Activated CD8-positive, alpha-beta memory T cell treated with anti-CD3 and anti-CD28 coated beads, Interleukin-2, amount 10 ng/mL, durations not matched to agents 7 days and 5 days (primary cell): ENCODE measurements at places on chromosomes 13 and 19. TPM values are rescaled to one million over a fixed set of nuclear protein-coding genes. Genes with fewer than 3 reads are reported as not detected.

The NBEA gene
- 0.12 TPM for total RNA-seq

The LRCH1 gene
- total RNA-seq: 20.9 TPM

The PSMD8 gene
- total RNA-seq: 164 TPM

The MISP3 gene
- 2.4 TPM for total RNA-seq

- H3K27ac ChIP-seq: no peak overlapping the region
- DNase-seq: no peak
- no peak overlapping the region for H3K4me3 ChIP-seq
- H3K36me3 ChIP-seq: no peaks in the 10 kb centered on the region
Measured at GRCh38 chr13:31011901-31012654, 79.6 kb downstream of the TEX26 start.

- peak; percentile 96 for DNase-seq
- peaks cover 36% of the 10 kb centered on the region for H3K4me1 ChIP-seq
- H3K36me3 ChIP-seq: no peaks in the 10 kb centered on the region
- H3K4me3 ChIP-seq: peak overlapping the region; percentile 78
Measured at GRCh38 chr19:47243776-47244547, 12.4 kb upstream of the CCDC9 start.

DNA sequence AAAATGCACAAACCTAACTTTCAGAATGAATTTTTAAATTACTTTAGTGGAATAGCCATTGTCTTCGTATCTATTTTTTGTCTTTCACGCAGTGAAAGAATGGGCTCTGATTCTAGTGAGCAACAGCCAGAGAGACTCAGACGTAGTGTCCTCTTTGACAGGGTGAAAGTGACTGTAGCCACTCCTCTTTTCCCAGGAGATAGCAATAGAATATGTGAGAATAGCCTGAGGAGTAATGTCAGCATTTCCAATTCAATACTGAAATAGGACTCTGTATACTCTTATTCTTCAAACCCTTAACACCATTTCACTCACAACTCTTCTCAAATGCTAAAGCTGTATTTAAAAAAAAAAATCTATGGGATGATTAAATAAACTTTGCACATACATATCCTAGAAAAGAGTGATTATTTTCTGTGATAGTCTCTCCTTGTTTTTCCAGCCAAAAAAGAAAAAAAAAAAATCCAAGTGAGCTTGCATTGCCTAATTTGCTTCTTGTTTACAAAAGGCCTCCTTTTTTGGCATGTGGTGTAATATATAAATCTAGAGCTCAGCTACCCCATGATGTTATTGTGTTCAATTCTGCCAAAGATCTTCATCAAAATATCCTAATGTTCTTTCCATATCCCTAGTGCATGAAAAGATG, 626.1 kb upstream of the SLITRK6 start:
- no peaks in the 10 kb centered on the region for H3K36me3 ChIP-seq
- no peak overlapping the region for H3K4me3 ChIP-seq
- H3K27ac ChIP-seq: no peak overlapping the region
- H3K27me3 ChIP-seq: no peaks in the 10 kb centered on the region
- no peaks in the 10 kb centered on the region for H3K4me1 ChIP-seq

DNA sequence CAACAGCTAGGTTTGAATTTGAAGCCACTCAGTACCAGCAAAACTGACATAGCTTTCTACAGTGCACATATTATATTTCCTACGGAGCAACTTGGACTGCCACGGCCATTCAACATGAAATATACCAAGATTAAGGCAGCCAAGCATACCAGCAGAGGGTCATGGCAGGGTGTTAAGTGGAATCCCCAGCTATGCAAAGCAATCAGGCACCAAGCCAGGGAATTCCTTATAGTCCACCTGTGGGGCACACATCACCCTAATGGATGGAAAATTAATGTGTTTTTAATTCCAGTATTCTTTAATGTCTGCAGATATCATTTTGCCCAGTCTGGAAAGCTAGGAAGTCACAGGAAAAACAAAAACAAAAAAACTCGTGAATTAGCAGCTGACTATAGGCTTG, 1190.3 kb downstream of the EFNB2 start:
- H3K36me3 ChIP-seq: no peaks in the 10 kb centered on the region
- no peaks in the 10 kb centered on the region for H3K27me3 ChIP-seq
- no peak for DNase-seq

DNA sequence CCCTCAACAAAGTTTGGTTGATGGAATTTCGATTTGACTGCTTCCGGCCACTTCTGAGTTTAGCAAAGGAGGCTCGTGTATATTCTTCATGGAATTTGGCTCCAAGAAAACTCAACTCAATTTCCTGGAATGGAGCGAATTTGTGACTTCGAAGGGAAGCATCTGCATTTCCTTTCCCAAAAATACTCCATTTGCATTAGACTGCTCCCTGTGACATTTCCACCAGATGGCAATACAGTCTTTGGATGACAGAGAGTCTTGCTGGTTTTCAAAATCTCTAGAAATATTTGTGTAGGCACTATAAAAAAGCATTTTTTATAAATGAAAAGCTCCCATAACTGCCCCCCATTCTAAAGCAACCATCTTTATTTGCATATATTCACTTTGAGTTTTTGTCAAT, 4.1 kb downstream of the C1QTNF9 start:
- peaks cover 11% of the 10 kb centered on the region for H3K27me3 ChIP-seq
- no peak for DNase-seq
- no peak overlapping the region for H3K27ac ChIP-seq

DNA sequence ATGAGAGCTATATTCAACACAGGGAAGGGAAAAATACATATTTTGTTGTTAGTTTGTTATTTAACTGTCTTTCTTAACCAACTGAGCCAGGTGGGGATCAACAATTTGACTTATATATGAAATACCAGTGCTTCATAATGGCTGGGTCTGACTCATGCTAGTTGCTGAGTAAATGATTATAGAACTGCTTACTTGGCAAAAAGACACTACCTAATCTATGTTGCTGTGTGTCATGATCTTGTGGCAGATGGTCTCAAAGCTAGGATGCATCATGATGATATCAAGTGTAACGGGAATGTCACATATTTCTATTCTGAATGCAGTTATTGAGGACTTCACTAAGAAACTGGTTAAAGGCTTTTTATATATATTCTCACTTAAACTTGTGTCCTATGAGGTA, 727.4 kb upstream of the SLITRK1 start:
- H3K27me3 ChIP-seq: no peaks in the 10 kb centered on the region
- H3K4me1 ChIP-seq: no peaks in the 10 kb centered on the region
- no peak overlapping the region for H3K4me3 ChIP-seq
- no peak for DNase-seq

GRCh38 chr19:982567-983170, 1.5 kb upstream of the WDR18 start:
- peak overlapping the region; percentile 61 for H3K27ac ChIP-seq
- H3K27me3 ChIP-seq: no peaks in the 10 kb centered on the region
- peaks cover 16% of the 10 kb centered on the region for H3K4me1 ChIP-seq
- peaks cover 1% of the 10 kb centered on the region for H3K36me3 ChIP-seq
- DNase-seq: peak; percentile 80
- H3K4me3 ChIP-seq: no peak overlapping the region

DNA sequence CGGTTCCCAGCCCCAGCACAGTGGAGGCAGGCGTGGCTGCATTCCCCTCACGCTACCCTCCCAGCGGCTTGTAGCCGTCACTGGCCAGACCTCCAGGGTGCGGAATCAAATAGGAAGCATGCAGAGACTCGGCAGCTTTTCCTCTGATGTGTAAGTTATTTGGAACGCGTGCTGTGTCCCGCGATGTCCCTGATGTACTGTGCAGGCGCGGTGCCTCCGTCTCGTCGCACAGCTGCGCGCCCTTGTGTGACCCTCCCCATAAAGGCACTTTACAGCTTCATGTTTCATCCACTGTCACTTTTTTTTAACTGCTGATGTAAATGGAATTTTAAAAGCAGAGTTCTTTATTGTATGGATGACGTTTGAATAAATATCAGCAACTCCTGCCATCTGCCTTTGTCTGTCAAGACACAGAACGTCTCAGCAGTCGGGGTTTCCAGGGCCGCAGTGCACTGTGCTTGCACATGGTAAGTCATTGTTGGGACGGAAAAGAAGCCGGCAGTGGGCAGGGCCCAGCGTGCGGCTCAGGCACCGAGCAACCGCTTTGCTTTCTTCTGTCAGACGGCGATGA, 7.3 kb upstream of the F7 start:
- H3K27ac ChIP-seq: no peak overlapping the region
- DNase-seq: no peak
- H3K27me3 ChIP-seq: no peaks in the 10 kb centered on the region
- H3K4me3 ChIP-seq: no peak overlapping the region
- H3K36me3 ChIP-seq: no peaks in the 10 kb centered on the region

GRCh38 chr13:114161644-114162532, 17.2 kb upstream of the CFAP97D2 start:
- H3K27me3 ChIP-seq: peaks cover 28% of the 10 kb centered on the region
- H3K4me3 ChIP-seq: peak overlapping the region; percentile 39
- peaks cover 35% of the 10 kb centered on the region for H3K4me1 ChIP-seq

DNA sequence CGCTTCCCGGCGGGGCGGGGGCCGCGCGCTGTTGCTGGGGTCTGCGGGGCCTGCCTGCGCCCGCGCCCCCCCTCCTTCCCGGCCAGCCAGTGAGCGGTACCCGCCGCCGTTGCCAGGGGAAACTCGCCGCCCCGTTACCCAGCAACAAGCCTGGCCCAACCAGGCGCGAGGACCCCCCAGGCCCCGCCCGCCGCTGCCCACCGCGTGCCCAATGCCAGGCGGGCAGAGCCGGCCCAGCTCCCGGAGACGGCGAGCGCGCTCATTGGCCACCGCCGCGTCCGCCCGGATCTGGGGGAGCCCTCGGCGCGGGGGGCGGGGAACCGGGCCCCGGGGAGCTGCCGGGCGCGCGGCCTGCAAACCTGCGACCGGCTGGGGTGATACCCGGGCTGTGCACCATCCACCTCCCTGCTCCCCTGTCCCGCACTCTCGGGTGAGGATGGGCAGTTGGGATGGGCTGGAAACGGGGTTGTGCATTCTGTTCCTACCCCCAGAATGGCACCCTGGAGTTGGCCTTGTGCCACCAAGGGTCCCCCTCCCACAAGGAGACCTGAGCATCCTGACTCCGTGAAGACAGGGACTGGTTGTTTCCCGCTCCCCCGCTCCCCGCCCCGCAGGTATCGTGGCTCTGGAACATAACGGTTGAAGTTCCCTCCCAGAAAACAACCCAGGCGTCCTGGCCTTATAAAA, 8.8 kb upstream of the BBC3 start:
- no peaks in the 10 kb centered on the region for H3K36me3 ChIP-seq
- peaks cover 30% of the 10 kb centered on the region for H3K4me1 ChIP-seq
- no peak overlapping the region for H3K4me3 ChIP-seq

- H3K4me3 ChIP-seq: no peak overlapping the region
- H3K27me3 ChIP-seq: no peaks in the 10 kb centered on the region
- H3K36me3 ChIP-seq: peaks cover 2% of the 10 kb centered on the region
- DNase-seq: peak; percentile 68
- H3K27ac ChIP-seq: no peak overlapping the region
Measured at GRCh38 chr19:35549174-35549788, 3.9 kb downstream of the TMEM147 start.

DNA sequence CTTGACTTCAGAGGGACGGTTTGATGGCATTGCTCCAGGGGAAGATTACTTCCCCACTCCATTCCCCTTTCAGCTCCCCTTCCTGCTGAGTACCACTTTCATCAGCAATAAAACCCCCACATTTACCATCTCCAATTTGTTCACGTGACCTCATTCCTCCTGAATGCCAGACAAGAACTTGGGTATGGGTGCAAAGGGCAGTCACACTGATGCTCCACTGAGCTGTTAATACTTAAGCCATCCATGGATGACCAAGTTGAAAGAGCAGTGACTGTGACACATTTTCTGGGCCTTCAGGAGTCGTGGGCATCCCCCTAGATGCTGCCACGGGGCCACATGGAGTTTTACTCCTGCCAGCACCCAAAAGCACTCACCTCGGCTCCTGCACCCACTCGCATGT, 93.1 kb downstream of the STOML3 start:
- no peak overlapping the region for H3K27ac ChIP-seq
- H3K4me1 ChIP-seq: no peaks in the 10 kb centered on the region

DNA sequence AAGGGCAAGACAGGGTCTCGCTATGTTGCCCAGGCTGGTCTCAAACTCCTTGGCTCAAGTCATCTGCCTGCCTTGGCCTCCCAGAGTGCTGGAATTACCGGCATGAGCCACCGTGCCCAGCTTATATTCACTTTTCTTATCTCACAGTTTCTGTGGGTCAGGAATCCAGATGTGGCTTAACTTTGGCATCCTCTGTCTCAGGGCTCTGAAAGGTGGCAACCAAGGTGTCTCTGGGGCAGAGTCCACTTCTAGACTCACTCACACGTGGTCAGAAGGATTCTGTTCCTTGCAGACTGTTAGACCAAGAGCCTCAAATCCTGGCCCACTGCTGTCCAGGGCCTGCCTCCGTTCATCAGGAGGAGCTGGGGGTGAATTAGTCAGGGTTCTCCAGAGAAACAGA, 7.6 kb upstream of the LMNB2 start:
- no peaks in the 10 kb centered on the region for H3K36me3 ChIP-seq
- DNase-seq: no peak
- no peak overlapping the region for H3K27ac ChIP-seq

DNA sequence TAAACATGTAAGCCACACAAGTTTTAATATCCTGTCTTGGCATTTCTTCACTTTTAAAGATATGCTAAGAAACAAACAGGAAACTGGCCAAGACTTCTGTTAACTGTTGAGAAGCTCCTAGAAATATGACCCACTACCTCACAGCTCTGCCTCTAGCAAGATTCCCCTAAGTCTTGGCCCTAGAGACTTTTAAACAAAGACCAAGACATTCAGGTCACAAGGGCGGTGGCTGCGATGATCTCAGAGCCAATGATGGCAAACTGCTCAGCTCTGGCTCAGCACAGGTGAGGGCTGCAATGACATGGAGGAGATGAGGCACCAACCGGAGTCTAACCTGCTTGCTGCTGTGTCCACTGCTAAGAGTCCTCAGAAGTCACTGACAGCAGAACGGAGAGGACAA, 114.8 kb downstream of the SUCLA2 start:
- H3K27ac ChIP-seq: peak overlapping the region; percentile 62
- H3K27me3 ChIP-seq: no peaks in the 10 kb centered on the region
- DNase-seq: peak; percentile 62

GRCh38 chr13:99548448-99548847, 47.2 kb downstream of the TM9SF2 start:
- H3K27me3 ChIP-seq: no peaks in the 10 kb centered on the region
- H3K4me3 ChIP-seq: no peak overlapping the region
- peaks cover 28% of the 10 kb centered on the region for H3K4me1 ChIP-seq
- no peak for DNase-seq

DNA sequence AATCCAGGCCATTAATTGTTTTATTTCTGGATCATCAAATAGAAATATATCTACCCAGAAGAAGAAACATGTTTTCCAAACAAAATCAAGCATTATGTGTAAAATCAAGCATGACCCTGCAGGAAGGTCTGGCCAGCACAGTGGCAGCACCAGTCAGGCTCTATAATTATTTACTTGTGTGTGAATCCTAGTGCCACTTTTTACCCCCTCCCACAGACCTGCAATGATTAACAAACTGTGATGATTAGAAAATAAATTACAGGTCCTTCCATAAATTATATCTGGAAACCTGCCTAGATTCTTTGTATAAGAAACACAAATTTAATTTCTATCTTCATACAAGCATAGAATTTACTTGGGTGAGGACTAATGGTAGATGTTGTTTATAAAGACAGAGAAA, 186.1 kb downstream of the GPC6 start:
- no peak overlapping the region for H3K4me3 ChIP-seq
- H3K4me1 ChIP-seq: no peaks in the 10 kb centered on the region
- H3K36me3 ChIP-seq: no peaks in the 10 kb centered on the region
- no peak overlapping the region for H3K27ac ChIP-seq
